ENCODE measurements at places on chromosomes 3 and 15. TPM values are rescaled to one million over a fixed set of nuclear protein-coding genes. Genes with fewer than 3 reads are reported as not detected.
A peak's percentile ranks its signal among the peaks of the same experiment; 100 is the strongest.

The CHDH gene
- total RNA-seq = 2.8 TPM

The CLRN1 gene
- not detected for total RNA-seq

The TP63 gene
- total RNA-seq = 4.2 TPM

The SMCO1 gene
- total RNA-seq = not detected

The SUSD5 gene
- 12.6 TPM for total RNA-seq

The OGG1 gene
- 30.6 TPM for total RNA-seq

The ARHGAP11A gene
- total RNA-seq = 0.60 TPM

The TMF1 gene
- total RNA-seq = 33.0 TPM

DNA sequence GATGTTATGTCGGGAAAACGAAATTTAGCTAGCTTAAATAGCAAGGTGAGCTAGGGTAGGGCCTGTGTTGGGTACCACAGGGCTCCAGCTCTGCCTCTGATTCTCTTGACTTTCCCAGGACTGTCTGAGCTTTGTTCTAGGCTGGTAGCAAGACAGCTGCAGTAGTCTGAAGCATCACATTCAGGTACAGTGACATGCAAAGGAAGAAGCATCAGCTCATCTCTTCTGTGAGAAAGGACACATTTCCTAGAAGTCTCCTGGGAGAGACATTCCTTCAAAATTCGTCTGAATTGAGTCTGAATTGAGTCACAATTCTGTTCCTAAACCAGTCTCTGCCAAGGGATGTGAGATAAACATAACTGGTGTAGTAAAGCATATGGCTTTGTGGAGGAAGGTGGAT lies 8.5 kb upstream of the UBXN7 start:
- no peak for DNase-seq

- no peak for DNase-seq
These were observed 1.5 kb upstream of the SMAD3 start for GRCh38 chr15:67063689-67064606.

- no peak for DNase-seq
These were observed 11.6 kb downstream of the EAF1 start for GRCh38 chr3:15438983-15439382.

DNA sequence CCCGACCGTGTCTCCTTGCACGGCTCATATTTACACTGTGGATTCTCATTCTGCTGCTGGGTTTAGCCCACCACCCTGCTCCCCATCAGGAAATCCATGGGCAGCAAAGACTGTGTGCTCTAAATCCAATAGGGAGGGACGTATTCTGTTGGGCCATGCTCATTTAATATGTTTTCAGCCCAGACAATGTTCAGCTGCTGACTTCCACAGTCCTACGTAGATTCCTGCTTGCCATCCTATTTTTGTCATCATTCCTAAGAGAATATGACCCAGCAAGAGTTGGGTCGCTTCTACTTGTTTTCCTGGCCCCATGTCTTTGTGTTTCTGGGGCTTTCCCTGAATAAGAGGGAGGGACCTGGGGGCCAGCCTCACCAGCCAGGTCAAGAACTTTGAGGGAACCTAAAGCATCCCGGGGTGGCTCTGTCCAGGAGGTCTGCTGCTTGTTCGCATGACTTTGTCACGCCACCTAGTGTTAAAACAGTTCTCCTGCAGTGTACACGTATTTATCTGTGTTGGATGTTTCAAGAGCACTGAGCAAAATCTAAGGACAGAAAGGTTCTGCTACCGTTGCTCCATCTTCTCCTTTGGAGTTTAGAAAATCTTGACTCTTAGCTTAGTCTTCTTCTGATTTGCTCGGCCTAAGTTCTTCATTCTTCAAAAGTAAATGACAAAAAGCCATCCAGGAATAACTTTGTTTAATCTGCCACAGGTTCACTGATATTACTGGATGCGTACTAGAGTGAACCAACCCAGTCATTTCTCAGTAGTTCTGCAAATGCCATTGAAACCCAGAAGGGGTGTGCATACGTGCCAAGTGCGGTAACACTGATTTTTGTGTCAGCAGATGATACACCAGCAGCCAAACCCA lies 79.8 kb upstream of the NR2E3 start:
- peak; percentile 73 for DNase-seq

DNA sequence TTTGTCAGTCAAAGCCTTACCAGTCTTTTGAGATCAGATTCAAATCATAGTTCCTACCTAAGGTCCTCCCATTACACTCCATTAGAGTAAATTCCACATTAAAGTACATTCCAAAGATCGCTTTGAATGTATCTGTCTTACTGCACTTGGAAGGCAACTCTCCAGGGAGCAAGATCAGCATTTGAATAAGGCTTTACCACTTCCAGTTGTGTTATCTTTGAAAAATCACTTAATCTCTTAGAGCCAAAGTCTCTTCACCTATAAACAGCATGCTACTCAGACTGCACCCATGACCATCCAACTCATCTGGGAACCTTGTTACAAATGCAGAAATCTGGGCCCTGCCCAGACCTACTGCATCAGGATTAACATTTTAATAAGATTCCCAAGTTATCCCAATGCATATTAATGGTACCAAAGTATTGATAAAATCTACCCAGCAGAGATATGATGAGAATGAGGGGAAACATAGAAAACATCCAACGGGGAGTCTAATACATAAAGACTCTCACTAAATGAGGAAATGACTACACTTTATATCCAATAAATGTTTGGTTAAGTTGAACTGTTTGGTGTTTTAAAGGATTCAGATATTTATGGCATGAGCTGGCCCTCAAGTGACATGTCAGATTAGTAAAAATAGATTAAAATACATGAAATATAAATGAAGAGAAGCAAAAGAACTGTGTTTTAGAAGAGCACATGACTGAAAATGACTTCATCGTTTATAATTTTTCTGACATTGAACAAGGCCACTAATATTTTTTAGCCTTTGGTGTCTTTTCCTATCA lies 75.9 kb downstream of the TNIK start:
- DNase-seq = no peak

DNA sequence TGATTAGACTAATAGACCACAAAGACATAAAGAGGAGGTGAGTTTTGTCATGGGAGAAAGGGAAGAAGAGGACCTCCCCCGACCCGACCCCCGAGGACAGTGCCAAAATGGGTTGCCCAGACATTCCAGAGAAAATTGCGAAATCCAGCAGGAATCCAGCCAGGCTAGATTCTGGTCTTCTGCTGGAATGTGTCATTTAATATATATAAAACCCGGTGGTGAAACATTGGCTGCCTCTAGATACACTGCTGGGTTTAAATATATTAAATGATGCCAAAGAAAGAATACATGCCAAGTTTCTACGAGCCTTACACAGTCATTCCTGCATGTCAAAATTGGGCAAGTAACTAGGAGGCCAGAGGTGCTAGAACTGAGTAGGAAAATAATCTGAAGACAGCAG lies 45.3 kb upstream of the SPESP1 start:
- DNase-seq = no peak

GRCh38 chr3:118675305-118675704 lies 359.3 kb downstream of the IGSF11 start:
- DNase-seq = no peak

- DNase-seq = peak; percentile 66
These were observed 5.8 kb downstream of the PRRT3 start for GRCh38 chr3:9946112-9947024.

DNA sequence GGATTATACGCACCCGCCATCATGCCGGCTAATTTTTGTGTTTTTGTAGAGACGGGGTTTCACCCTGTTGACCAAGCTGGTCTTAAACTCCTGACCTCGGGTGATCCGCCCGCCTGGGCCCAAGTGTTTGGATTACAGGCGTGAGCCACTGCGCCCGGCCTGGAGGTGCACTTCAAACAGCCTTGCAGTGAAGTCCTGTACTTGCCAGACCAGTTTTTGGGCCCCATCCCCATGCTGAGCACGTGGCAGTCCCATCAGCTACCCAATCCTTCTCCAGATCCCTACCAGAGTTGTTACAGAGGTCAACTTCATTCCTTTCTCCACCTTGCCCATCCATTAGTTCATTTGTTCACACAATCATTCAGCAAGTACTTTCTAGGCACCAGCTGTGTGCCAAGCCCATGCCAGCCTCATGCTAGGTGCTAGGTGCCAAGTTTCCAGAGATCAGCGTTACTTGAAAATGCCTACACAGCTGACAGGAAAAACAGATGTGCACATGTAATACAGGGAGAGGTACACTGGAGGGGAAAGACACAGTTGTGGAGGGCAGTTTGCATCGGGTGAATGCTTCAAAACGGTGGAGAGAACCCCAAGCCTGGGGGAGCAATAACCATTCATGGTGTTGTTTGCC lies 2.2 kb downstream of the DNAH1 start:
- DNase-seq = no peak

GRCh38 chr3:171258316-171258715 lies 201.9 kb downstream of the TNIK start:
- no peak for DNase-seq

DNA sequence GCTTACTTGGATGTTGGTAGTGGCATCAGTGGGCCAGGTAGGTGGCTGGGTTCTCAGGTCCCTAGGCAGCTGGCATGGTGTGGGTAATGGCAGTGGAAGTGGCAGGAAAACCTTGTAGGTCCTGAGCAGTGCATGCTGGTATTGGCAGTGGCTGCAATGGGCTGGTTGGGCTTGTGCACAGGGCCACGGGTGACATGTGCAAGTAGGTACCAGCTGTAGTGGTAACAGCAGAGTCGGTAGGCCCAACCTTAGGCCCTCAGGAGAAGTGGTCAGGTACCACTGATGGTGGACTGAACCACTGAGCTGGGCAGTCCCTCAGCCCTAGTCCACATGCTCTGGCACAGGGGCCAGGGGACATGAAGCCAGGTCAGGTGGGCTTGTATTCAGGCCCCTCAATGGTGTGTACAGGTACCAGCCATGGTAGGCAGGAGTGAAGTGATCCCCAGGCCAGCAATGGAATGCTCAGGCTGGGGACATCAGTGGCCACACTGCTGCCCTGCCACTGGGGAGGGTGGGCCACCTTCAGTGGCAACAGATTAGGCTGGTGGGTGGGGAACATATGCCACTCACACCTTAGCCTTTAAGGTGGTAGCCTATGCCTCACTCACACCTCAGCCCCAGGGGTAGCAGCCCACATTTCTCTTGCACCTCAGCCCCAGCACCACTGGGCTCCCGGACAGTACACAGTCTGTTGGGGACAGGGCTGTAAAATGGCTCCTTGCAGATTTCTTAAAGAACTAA lies 118.1 kb downstream of the LRRK1 start:
- DNase-seq = no peak

GRCh38 chr3:13229273-13229949 lies 156.2 kb upstream of the IQSEC1 start:
- DNase-seq = no peak

DNA sequence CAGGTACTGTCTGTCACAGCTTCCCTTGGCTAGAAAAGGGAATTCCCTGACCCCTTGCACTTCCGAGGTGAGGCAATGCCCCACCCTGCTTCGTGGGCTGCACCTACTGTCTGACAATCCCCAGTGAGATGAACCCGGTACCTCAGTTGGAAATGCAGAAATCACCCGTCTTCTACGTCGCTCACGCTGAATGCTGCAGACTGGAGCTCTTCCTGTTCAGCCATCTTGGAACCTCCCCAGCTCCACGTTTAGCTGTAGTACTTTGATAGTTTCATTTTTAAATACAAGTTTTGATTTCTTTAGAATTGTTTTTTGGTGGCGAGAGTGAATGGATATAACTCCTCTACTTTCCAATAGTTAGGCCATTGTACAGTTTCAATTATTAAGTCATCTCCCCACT lies 17.8 kb upstream of the HDGFL3 start:
- DNase-seq = no peak

- no peak for DNase-seq
These were observed 15.4 kb downstream of the LRIG1 start for GRCh38 chr3:66485291-66485968.

DNA sequence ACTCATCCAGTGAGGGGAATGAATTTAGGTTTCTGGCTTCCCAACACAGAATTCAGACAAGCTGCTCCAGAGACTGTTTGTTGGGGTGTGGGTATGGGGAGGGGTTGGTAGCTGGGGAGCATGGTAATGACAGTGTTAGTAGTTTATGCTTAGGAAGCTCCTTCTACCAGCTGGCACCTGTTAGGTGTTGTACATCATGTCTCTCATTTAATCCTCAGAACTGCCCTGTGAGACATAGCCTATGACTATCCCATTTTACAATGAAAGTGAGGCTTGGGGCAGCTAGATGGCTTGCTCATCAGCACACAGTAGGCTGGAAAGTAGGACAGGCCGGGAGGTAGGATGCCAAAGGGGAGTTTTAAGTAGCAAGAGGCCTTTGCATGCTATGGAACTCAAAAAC lies 2.5 kb downstream of the EIF4E3 start:
- no peak for DNase-seq

DNA sequence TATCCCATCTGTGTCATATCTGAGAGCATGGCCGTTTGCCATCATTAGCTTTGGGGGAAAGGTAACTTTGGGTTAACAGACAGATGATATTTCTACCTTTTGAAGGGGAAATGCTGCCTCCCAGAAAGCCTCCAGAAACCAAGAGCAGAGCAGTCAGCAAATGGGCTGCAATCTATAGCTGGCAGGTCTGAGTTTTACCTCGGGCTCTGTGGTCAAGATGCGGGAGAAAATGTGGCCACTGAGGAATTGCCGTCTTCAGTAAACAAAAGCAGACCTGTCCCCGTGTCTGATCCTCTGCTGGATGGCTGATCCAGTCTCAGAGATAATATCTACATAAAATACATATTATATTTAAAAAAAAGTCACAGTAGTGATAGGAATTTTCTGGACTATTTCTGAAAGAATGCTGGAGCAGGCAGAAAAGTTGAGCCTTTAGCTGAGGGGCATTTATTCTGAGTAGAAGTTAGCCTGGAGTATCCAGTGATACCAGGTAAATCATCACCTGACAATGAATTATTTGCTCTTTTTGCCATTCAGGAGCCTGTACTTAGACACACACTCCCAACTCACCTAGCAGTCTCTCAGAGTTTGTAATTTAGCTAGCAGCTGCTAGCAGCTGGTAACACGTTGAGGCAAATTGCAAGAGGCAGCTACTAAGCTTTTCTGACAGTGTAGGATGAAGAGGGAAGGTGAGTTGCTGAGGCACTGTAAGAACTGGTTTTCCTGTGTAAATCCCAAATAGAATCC lies 285.3 kb upstream of the RARB start:
- DNase-seq = no peak

- DNase-seq = no peak
These were observed 25.6 kb downstream of the RASGRP1 start for GRCh38 chr15:38539008-38539343.

- DNase-seq = no peak
These were observed 33.8 kb downstream of the PIK3R4 start for GRCh38 chr3:130712718-130713423.

DNA sequence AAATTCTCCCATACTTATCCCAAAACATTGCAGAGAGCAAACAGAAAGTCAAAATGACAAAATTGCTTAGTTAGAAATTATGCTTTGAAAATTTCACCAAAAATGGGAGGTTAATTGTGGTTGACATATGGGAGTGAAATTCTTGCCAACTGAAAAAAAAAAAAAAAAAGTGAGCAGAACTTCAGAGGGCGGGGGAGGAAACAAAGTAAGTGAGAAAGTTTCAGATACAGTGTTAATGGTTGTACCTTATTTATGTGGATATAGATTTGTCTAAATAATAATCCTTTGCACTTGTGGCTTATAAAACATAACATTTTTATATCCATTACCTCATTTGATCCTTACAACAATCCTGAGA lies 91.5 kb upstream of the RAP2B start:
- DNase-seq = no peak

All from tibial nerve (tissue), 4 donors.